CD4-positive, alpha-beta T cell treated with Interleukin-10 for 1 hour (primary cell): ENCODE measurements at places on chromosomes 6 and 20.

- no peak for DNase-seq
Observed at GRCh38 chr20:62350098-62350628, 16.9 kb downstream of the LAMA5 start.

DNA sequence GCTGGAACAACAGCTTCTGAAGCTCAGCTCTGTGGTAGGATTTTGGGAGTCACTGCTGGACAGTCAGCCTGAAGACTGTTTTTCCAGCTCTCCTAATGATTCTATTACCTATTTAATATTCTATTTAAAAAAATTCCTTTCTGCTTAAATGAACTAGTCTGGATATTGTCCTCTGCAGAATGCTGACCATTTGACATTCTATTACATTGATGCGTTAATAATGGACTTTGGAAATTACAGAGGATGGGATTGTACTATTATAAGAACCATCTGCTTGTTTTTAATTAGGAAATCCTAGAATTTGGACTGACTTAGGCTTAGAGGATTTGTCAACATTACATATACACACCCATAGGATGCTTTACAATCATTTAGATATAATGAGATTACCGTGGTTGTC is 19.7 kb downstream of the LRP11 start:
- no peak for DNase-seq

DNA sequence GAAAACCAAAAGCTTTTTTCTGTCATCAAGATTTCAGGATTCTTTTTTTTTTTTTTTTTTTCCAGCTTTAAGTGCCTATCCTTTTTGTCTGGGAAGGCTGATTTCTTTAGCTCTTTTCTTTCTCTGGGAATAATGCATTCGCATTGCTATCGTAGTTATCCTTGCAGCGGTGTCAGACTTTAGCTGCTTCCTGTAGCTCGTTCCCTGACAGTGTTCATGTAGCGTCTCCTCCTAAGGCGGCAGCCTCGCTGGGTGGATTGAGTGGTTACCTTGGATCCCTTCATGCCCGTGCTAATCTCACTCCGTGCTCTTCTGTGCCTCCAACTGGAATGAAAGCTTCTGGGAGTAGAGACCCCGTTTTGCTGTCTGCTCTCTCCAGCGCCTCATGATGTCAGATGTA is 43.1 kb downstream of the UST start:
- no peak for DNase-seq

GRCh38 chr6:36491378-36491965 is 48.7 kb downstream of the KCTD20 start:
- no peak for DNase-seq

DNA sequence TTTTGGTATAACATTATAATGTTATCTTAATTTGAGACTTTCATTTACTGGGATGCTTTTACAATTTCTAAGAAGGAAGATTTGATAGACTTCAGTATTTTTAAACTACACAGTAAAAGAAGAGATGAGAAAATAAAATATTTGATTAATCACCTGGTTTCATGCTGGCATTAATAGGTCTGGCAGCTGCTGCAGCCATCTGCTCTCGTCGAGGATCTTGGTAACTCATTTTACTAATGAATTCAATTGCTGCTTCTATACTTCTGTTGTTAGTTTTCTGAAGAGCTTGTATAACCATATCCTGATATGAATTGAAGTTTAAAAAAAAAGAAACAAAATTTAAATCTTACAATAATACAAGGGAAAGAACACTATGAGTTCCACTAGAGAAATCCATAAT is 23.0 kb downstream of the LATS1 start:
- DNase-seq = no peak

- DNase-seq = no peak
Observed at GRCh38 chr20:22403632-22404361, 180.6 kb downstream of the FOXA2 start.

GRCh38 chr6:168022488-168023321 is 25.2 kb downstream of the KIF25 start:
- DNase-seq = no peak

DNA sequence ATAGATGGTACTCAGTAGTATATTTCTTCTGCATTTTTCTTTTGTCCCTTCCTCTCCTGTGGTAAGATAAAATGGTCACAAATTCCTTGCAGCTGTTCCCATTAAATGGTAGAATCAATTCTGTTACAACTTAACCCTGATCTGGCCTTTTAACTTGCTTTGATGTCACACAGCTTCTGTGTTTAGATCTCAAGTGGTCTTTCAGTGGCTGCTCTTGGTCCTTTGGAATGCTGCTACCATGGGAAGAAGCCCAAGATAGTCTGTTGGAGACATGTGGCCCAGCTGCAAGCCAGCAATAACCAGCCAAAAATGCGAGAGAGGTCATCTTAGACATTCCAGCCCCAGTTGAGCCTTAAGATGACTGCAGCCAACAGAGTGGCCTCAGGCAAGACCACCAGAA is 429.7 kb downstream of the KIF16B start:
- DNase-seq = no peak

DNA sequence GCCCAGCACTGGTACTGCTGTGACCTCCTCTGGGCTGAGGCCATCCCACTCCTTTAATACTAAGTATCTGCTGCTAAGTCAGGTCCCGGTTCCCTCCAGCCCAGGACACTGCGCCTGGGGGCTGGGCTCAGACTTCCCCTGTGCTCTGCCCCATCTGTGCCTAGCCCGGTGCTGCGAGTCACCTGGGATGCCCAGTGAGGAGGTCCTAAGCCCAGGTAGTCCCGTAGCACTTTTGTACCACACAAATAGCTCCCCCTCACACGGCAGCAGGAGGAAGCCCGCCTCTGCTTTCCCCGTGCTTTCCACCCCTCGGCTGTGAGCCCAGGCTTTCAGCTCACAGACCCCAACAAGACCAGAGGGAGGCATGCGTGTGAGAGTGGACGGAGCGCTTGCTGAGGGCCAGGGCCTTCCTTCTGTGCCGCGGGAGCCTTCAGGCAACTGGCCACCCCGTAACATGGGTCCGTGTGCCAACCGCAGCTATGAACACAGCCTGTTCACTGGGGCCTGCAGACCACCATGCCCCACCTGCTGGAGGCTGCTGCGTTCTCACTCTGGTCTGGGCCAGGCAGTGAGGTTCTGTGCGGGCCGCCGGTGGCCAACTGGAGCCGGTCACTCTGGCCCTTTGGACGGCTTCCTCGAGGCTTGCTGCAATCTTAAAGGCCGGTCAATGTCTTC is 79.9 kb upstream of the MPC1 start:
- DNase-seq = no peak

DNA sequence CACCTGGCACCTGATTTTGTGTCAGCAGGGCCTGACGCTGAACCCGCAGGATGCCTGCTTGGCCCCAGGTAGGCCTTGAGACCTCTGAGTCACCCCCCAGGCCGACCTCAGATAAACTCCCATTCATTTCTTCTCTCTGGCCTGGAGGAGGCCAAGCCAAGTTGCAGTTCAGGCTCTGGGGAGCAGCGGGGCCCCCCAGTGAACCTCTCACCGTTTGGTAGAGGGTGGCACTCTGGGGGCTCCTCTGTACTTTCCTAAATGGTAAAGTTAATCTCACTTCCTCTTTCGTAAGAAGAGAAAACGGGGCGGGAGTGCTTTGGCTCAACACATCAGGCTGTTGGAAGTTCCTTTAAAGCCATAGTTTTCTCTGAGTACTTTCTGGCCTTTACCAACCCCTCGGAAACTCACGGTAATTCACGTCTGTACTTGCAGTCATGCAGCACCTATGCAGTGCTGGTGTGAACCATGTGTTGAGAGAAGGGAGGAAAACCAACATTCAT is 2.8 kb downstream of the SIRPA start:
- DNase-seq = no peak

DNA sequence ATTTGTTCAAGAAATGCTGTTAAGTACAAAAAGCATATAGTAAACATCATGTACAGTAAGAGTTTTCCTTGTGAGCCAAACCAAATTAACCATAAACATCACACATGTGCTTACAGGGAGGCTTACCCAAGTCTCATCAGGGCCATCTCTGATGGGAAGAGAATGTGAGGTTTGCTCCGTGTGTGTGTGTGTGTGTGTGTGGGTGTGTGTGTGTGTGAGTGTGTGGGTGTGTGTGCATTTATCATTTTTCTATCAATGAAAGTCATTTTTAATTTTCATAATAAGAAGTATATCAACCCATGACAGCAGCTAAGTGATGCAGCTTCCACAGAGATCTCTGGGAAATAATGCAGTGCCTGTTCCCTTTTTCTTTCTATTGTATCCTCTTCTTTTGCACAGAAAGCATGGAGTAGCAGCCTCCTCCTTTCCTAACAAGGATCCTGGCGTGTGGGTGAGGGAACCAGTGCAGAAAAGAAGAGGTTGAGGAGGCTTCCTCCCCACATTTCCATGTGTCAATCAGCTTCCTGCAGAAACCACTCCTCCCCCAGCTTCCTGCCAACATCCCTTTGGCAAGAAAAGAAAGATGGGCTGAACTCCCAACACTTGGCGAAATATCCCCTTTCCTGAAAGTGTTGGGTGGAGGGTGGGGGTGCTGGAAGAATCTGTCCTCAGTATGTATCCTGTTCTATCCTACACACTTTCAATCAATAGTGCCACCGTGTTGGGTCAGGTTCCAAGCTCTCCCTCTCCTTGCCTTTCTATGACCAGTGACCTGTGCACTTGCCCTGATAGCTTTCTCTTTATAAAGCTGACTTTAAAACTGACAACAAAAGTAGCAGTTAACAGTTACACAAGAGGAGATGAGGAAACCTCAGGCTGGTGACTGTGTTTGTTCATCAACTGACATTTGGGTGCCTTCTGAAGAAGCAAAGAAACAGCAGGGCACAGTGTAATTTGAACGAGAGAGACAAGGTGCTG is 251.8 kb upstream of the CITED2 start:
- DNase-seq = no peak

GRCh38 chr6:51118792-51119191 is 300.1 kb downstream of the TFAP2B start:
- no peak for DNase-seq

GRCh38 chr20:38195521-38195920 is 30.5 kb upstream of the TGM2 start:
- no peak for DNase-seq

GRCh38 chr20:11459090-11459890 is 458.4 kb upstream of the BTBD3 start:
- DNase-seq = no peak

GRCh38 chr20:48735112-48735511 is 92.7 kb downstream of the PREX1 start:
- no peak for DNase-seq

GRCh38 chr6:19432966-19433498 is 404.1 kb upstream of the ID4 start:
- DNase-seq = no peak

DNA sequence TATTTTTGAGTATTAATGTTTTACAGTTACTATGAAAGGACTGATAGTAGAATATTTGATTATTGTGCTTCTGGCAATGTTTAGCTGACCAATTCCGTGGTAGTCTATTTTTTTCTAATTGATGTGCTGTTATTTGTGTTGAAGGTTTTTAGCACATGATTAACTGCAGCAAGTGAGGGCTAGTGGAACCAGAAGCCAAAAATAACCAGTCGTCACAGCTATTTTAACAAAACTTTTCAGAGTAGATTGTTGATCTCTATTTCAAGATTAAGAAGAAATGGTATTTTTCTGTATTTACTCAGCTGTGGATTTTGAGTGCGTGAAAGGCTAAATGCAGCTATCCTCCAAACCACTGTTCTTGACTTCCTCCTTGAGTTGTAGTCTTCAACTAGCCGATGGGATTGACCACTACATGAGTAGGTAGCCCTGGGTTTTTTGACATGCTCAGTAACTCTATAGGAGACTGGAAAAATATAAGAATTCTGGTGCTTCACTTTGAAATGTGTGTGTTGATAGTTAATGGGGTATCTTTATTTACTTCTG is 258.0 kb downstream of the ZFAND3 start:
- no peak for DNase-seq

GRCh38 chr20:61037498-61037897 is 214.6 kb upstream of the CDH4 start:
- no peak for DNase-seq

DNA sequence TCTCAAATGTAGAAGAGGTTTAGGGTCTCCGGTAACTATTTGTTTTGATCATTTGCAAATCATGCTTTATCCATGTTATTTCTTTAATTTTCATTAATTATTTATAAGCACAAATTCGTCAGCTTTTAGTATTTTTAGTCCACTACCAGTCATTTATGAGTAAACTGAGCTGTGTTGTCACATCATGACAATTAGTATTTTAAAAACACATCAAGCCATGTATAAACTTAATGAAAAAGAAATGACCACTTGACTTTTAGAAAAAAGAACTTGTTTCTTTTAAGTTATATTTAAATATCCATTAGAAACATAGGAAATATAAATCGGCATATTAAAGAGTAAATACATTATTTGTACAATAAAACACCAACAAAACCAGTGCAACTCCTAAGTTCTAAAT is 2.8 kb downstream of the NKX2-4 start:
- DNase-seq = no peak

DNA sequence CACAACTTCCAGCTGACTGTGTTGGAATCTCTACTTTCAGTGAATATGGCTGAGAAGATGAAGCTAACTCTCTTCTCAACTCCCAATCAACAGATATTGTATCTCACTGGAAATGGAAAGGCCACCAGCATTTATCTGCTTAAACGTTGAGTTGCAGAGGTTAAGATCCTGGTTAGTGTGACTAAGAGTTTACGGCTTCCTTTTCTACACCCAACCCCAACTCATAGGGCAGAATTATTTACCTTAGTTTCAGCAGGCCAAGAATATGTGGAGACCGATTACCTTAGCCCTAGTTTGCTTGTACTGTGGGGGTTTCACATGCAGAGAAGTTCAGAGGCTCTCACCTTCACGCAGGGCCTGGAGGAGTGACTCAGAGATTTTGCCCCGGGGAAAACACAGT is 1026.6 kb downstream of the EYS start:
- DNase-seq = no peak

DNA sequence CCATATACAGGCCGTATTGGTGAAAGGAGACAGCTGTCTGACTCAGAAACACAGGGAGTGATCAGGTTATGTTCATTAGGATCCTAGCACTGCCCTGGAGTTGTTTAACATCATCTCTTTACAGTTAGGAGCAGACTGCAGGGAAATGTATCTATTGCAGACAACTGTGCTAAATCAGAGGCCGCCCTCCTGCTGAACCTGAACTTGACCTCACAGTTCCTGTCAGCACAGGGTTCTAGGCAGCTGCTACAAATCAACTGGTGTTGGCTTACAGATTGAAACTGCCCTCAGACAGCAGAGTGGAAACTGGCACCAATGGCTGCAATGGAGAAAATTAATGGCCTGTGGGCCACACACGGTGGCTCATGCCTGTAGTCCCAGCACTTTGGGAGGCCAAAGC is 3.7 kb upstream of the RPP40 start:
- no peak for DNase-seq

DNA sequence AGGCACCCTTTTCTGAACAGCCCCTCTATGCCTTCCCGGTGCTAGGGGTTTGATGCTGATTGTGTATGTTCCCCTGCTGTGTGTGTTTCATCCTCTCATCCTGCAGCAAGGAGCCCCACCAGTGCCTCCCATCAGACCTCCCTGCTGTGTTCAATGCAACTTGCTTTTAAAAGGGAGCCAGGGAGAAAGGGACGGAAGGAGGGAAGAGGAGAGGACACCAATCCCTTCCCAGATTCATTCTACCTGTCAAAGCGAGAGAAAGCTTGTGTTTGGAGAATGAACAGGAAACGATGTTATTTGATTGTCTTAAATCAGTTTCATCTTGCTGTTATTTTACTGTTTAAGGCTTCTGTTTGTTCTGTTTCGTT is 259.2 kb downstream of the ADGB start:
- DNase-seq = no peak
